ENCODE measurements at places on chromosomes 3 and 15. TPM values are rescaled to one million over a fixed set of nuclear protein-coding genes. Genes with fewer than 3 reads are reported as not detected.

Gene ARPIN
- total RNA-seq: not detected

DNA sequence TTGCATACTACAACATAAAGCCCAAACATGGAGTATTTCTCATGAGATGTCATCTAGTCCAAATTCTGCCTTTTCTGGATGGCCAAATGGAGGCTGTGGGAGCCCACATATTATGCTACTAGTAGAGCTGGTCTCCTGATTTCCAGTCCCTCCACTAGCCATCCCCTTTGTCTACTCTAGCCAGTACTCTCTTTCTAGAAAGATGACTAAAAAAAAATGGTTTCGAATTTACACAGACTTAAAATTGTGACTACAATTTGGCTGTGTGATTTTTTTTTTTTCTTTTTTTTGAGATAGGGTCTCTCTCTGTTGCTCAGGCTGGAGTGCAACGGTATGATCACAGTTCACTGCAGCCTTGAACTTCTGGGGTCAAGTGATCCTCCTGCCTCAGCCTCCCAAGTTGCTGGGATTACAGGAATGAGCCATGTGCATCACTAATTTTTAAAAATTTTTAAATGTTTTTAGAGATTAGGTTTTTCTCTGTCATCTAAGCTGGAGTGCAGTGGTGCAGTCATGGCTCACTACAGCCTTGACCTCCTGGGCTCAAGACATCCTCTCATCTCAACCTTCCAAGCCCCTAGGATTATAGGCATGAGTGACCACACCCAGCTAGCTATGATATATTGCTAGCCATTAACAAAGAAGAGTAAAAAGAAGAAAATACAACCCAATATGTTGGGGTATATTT, 273.9 kb downstream of the ADAMTSL3 start:
- H3K36me3 ChIP-seq: no peaks in the 10 kb centered on the region
- peak overlapping the region; percentile 26 for H3K27ac ChIP-seq
- H3K4me1 ChIP-seq: peaks cover 15% of the 10 kb centered on the region
- H3K4me3 ChIP-seq: no peak overlapping the region
- no peak for DNase-seq

GRCh38 chr3:30613133-30613825, 6.9 kb downstream of the TGFBR2 start:
- peak overlapping the region; percentile 88 for H3K4me3 ChIP-seq
- peaks cover 83% of the 10 kb centered on the region for H3K36me3 ChIP-seq
- peak overlapping the region; percentile 96 for H3K27ac ChIP-seq
- peaks cover 67% of the 10 kb centered on the region for H3K4me1 ChIP-seq
- no peaks in the 10 kb centered on the region for H3K27me3 ChIP-seq

Gene MAP2K1
- 117 TPM for total RNA-seq

Gene STRA6
- 0.72 TPM for total RNA-seq

Gene UROC1
- not detected for total RNA-seq

- H3K4me3 ChIP-seq: no peak overlapping the region
- H3K4me1 ChIP-seq: no peaks in the 10 kb centered on the region
- no peak overlapping the region for H3K27ac ChIP-seq
Observed at GRCh38 chr3:105402287-105402801, 35.6 kb downstream of the ALCAM start.

GRCh38 chr15:56608140-56608778, 125.0 kb downstream of the ZNF280D start:
- H3K27me3 ChIP-seq: peaks cover 7% of the 10 kb centered on the region
- peaks cover 9% of the 10 kb centered on the region for H3K4me1 ChIP-seq
- no peak overlapping the region for H3K4me3 ChIP-seq
- peak; percentile 16 for DNase-seq
- no peak overlapping the region for H3K27ac ChIP-seq
- no peaks in the 10 kb centered on the region for H3K36me3 ChIP-seq

All from activated CD8-positive, alpha-beta T cell treated with anti-CD3 and anti-CD28 coated beads for 36 hours (primary cell).